Activated naive CD8-positive, alpha-beta T cell treated with anti-CD3 and anti-CD28 coated beads, Interleukin-2, amount 10 ng/mL, durations not matched to agents 7 days and 5 days (primary cell): ENCODE measurements at places on chromosomes 7 and 10.

GRCh38 chr7:116588225-116588624, 63.4 kb downstream of the CAV1 start:
- peak; percentile 37 for DNase-seq

- peak; percentile 81 for DNase-seq
Observed at GRCh38 chr7:954330-955238, at the start of gene ADAP1. Gene ADAP1, minus strand, starts transcription at chr7:954680. Its CDS starts 203 bp downstream, at chr7:954477.

- no peak for DNase-seq
Observed at GRCh38 chr7:151662251-151662826, 142.6 kb upstream of the RHEB start.

GRCh38 chr10:92126100-92126650, 164.7 kb downstream of the CPEB3 start:
- no peak for DNase-seq

DNA sequence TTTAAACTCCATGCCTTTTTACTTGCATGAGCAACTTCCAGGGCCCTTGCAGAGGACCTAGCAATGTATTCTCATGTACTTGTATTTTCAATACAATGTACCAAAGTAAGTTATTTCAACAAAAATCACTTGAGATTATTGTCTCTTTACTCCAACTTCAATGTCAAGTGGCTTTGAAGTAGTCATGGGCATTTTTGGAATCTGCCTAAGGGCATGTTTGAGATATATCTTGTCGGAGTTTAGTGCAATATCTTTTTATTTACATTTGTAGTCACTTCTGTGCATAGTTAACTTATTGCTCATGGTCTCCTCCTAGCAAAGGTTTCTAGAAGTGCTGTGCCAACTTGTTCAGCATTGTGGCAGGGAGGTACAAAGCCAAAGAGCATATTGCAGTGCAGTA, 508.7 kb upstream of the SEMA3D start:
- no peak for DNase-seq

GRCh38 chr10:103555712-103556111, 62.2 kb downstream of the NEURL1 start:
- DNase-seq: no peak

GRCh38 chr7:8146788-8147413, 115.1 kb downstream of the ICA1 start:
- no peak for DNase-seq

DNA sequence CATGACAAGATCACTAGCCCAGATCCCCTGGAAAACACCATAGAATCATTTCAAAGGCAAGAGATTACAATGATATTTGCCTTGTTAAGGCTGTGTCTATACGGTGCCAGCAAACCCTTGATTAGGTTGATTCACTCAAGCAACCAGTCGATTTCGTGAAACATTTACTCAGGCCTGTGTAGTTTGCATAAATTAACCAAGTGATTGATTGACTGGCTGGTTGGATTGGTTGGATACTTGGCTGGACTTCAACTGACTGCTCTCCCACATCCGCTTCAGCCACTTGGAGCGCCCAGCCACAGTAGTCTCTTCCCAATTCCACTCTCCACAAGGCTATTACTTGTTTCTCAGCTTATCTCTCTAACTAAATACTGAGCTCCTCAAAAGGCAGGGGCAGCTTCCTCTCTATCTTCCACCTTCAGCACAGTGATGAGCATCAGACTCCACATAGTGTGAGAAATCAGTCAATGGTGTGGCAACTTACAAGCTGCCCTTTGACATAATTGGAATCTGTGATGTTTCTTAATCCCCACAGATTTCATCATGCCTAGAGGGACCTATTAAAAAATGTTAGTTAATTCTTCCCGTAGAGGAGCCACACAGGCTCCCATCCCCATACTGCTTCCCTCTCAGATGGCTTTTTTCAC, 217.4 kb downstream of the GRM8 start:
- DNase-seq: no peak

GRCh38 chr10:124715439-124715838, 28.7 kb downstream of the FAM53B start:
- DNase-seq: no peak
